Putamen (tissue), 1 donor: ENCODE measurements at places on chromosomes 11 and 22.

DNA sequence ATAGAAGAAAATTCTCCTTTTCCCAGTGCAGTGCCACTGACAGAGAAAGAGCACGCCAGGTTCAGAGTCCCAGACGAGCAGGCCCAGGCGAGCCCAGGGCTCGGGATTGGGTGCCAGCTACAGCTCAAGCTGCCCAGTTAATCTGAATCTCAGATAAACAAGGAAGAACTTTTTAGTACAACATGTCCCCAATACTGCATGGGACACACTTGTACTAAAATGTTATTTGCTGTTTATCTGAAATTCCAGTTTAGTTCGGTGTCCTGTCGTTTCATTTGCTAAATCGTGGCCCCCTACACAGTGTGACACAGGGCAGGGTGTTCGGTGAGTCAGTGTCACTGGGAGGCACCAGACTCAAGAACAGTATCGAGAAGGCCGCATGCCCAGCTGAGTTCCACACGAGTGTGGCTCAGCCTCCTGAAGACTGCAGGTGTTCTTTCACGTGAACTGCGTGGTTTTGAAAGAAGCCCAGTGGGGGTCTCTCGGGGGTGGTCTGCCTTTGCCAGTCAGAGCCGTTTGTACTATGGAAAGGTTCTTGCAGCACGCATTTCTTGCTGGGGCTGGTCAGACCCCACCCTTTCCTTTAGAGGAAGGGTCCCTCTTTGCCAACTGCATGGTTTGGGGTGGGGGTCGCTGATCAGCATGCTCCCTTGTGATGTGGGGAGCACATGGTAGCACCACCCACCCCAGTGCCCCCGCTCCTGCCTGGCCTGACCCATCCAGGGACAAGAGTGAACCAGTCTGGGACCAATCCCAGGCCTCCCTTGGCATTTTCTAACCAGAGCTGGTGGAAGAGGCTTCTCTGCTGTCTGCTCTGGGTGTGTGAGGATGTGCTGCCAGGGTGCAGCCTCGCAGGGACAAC lies 115.6 kb upstream of the B3GAT1 start:
- no peak for DNase-seq

GRCh38 chr22:37804352-37804880 lies 3.3 kb upstream of the GCAT start:
- no peak for DNase-seq

GRCh38 chr11:61923166-61924063 lies 6.0 kb upstream of the RAB3IL1 start:
- no peak for DNase-seq

GRCh38 chr11:84103096-84103495 lies 816.9 kb upstream of the CCDC90B start:
- DNase-seq = peak; percentile 77

DNA sequence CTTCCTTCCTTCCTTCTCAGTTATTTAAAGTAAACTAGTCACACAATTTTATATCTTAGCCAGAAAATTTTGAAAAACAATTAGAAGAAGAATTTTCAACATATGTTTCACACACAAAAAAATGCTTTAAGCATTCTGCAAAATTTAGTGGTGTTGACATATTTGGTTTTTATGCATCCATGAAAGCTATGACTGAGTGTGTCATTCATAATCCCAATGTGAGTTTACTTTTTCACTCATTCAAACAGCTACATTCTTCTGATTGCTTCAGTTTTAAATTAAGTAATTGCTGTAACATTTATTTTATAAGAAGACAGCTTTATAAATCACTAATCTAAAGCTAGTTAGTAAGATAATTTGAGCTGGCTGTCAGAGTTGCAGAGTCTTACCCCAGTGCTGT lies 453.5 kb downstream of the LRRC4C start:
- DNase-seq = no peak

GRCh38 chr11:64871492-64871891 lies 6.9 kb downstream of the EHD1 start:
- DNase-seq = no peak

- no peak for DNase-seq
These were observed 13.9 kb downstream of the CCND1 start for GRCh38 chr11:69654660-69655478.

- DNase-seq = no peak
These were observed 47.4 kb upstream of the OR4B1 start for GRCh38 chr11:48169259-48169658.

GRCh38 chr11:1844221-1845094 lies 5.7 kb downstream of the TNNI2 start:
- DNase-seq = no peak

DNA sequence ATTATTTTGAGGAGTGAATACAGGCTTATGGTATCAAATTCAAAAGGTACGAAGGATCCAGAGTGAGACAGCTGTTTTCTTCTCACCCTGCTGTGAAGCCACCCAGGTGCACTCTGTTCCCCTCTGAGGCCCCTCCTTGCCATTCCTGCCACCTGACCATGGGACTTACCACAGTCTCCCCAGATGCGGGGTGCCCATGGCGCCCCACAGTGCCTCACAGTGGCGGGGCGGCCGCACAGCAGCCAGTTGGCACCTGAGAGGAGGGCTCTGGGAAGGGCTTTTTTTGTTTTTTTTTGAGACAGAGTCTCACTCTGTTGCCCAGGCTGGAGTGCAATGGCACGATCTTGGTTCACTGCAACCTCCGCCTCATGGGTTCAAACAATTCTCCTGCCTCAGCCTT lies 151.7 kb downstream of the CEP164 start:
- no peak for DNase-seq

GRCh38 chr11:26102325-26102724 lies 229.6 kb upstream of the ANO3 start:
- no peak for DNase-seq

GRCh38 chr11:24949406-24949805 lies 452.6 kb downstream of the LUZP2 start:
- no peak for DNase-seq
